ENCODE measurements at places on chromosomes 4 and X. TPM values are rescaled to one million over a fixed set of nuclear protein-coding genes. Genes with fewer than 3 reads are reported as not detected.

- no peak for DNase-seq
Measured at GRCh38 chr4:39548425-39549067, 21.3 kb upstream of the UGDH start.

GRCh38 chr4:138500869-138501268 is 258.7 kb upstream of the SLC7A11 start:
- no peak for DNase-seq

- no peak for DNase-seq
Measured at GRCh38 chr4:176150704-176151103, 44.7 kb downstream of the SPATA4 start.

DNA sequence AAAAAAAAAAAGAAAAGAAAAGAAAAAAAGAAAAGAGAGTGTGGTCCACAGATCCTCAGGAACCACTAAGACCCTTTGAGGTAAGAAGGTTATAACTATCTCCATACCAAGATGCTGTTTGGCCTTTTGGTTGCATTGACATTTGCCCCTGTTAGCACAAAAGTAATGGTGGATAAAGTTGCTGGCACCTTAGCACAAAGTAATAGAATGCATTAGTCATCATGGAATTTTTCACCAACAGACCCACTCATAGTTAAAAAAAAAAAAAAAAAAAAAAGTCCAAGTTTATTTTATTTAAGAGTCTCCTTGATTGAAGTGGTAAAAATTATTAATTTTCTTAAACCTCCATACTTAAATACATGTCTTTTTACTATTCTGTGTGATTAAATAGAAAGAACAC is 78.4 kb upstream of the RBPJ start:
- no peak for DNase-seq

DNA sequence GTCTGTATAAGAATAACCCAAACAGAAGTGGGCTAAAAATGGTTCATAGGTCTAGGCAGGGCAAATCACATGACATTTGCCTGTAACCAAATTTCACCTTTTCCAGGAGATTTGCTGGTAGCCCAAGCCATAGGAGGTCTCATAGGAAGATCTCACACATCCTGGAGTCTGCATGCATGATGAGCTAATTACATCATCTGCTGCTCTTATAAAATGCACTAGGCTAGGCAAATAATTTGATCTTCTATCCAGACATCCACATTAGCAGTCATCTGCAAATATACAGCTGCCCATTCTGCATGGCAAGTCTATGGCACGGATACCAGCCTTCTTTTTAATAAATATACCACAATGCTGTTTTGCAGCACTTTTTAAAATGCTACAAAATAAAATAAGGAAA is 87.2 kb downstream of the MAPK10 start:
- no peak for DNase-seq

DNA sequence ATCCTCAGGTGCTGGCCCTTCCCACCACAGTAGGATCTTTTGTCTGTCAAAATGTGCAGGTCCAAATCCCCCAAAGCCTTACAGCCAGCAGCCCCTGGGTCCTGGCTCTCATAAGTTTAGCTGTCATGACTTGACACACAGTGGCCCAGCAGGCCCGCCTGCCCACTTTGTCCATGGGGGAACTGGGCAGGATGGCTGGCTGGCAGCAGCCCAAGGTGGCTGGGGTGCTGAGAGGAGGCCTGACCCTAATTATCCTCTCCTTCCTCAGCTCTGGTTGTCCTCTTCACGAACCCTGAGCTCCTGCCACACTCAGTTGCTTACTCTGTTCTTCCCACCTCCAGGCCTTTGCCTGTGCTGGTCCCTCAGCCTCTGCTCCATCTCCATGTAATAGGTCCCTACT is 46.4 kb upstream of the PJA1 start:
- DNase-seq = no peak

DNA sequence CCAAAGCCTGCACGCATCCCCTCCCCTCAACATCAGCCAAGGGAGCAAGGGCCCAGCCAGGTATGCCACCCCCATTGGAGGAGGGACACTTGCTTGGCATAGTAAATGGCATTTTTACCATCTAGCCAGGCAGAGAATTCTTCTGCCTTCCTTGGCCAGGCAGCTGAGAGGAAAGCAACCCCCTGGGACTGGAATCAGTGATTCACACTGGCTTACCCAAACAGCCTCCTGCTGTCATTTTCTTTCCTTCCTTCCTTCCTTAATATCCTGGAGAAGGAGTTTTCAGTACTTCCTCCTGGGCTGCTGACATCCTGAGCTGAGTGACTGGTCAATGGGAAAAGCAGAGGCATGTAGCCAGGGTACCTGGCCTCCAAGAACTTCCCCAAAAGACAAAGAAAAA is 28.6 kb upstream of the KIAA1210 start:
- DNase-seq = no peak

DNA sequence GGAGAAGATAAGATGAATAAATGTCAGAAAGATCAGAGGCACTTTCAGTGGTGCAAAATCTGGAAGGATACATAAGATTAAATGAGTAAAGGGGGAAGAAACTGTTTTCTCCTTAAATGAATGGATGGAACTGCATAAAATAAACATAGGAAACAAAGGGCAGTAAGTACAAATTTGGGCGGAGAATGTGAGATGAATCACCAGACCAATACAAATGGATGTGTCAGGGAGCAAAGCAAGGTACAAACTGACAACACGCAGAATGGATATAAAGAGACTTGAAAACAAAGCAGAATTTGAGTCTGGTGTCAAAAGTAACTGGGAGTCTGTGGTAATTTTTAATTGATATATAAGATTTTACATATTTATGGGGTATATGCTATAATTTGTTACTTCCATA is 175.3 kb upstream of the PCDH18 start:
- no peak for DNase-seq

- DNase-seq = no peak
Measured at GRCh38 chrX:119145241-119145653, 17.6 kb upstream of the KIAA1210 start.

- DNase-seq = no peak
Measured at GRCh38 chr4:87423317-87424098, 1.1 kb downstream of the NUDT9 start.

DNA sequence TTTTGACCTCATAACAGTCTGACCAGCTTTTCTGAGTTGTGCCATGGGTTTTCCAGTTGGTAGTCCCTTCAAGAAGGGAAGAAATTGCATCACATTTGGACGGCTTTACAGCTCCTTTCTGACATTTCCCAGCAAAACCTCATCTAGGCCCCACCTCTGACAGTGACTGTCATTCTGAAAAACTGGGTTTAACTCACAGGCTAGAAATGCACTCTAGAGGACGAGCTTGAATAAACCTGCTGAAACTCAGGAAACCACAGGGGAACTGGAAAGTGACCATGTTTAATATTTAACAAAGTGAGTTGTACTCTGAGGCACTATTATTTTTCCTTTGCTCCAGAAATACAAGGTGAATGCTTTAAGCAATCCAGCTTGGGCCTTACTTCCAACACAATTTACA is 434.3 kb upstream of the RASGEF1B start:
- DNase-seq = no peak

DNA sequence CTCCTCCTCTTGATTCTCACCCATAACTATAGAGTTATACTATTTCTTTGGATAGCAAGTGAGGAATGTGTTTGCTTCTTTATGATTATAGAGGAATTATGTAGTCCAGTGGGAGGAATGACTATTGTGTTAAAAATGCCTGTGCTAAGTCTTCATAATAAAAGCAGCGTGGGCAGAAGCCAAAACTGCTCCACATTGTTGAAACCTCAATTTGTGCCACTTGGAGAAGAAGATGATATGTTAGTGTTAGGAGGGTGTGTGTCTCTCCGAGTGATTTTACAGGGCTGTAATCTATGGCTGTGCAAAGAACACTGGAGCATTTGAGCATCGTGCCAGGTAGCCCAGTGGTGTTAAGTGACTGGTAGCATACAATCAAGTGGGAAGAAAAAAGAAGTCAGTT is 74.3 kb downstream of the FRAS1 start:
- no peak for DNase-seq

Gene CFAP47
- polyA plus RNA-seq = under 0.01 TPM

Gene RTL9
- polyA plus RNA-seq = 0.14 TPM

Gene SGMS2
- polyA plus RNA-seq = 41.1 TPM

Gene VCX3B
- polyA plus RNA-seq = not detected
